ENCODE measurements at places on chromosomes 12 and 14. TPM values are rescaled to one million over a fixed set of nuclear protein-coding genes. Genes with fewer than 3 reads are reported as not detected.

The SLCO1B3 gene
- total RNA-seq, result not detected

The SPX gene
- total RNA-seq, result 0.66 TPM

The ARHGAP9 gene
- total RNA-seq, result 6.0 TPM

The RNASE4 gene
- total RNA-seq, result 83.8 TPM

The SRGAP1 gene
- total RNA-seq, result 7.6 TPM

The KANSL2 gene
- total RNA-seq, result 44.4 TPM

The RNF212B gene
- not detected for total RNA-seq

The SLC7A7 gene
- 12.9 TPM for total RNA-seq

The TPPP2 gene
- total RNA-seq, result not detected

The TUNAR gene
- total RNA-seq, result 0.13 TPM
